Karpas-422 (cell line): ENCODE measurements at places on chromosomes 3 and 15.

GRCh38 chr3:143124601-143125520 lies 5.3 kb downstream of the CHST2 start:
- no peak for DNase-seq

GRCh38 chr3:109685084-109686079 lies 348.0 kb upstream of the DPPA4 start:
- no peak for DNase-seq

GRCh38 chr3:132401255-132401654 lies 16.0 kb upstream of the DNAJC13 start:
- no peak for DNase-seq

DNA sequence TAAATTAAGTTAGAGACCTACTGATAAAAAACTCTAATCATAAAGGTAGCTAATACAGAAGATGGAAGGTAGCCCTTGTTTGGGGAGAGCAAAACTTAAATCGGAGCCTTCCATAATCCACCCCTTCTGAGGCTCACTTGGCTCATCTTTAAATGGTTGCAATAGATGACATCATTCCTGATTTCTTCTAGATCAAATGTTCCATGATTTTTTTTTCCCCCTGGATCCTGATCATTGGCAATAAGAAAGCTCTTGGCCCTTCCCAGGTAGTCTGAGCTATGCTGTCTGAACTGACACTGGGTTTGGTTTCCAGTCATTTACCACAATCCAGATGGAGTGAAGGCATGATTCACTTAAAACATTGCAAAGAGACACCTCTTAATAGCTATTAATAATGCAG lies 92.5 kb downstream of the PIK3R4 start:
- DNase-seq, result peak; percentile 9

GRCh38 chr3:176293276-176293675 lies 904.0 kb downstream of the TBL1XR1 start:
- DNase-seq, result no peak

GRCh38 chr15:26628879-26629529 lies 143.9 kb downstream of the GABRB3 start:
- no peak for DNase-seq

- no peak for DNase-seq
These were observed 47.3 kb downstream of the CRABP1 start for GRCh38 chr15:78387246-78388037.

DNA sequence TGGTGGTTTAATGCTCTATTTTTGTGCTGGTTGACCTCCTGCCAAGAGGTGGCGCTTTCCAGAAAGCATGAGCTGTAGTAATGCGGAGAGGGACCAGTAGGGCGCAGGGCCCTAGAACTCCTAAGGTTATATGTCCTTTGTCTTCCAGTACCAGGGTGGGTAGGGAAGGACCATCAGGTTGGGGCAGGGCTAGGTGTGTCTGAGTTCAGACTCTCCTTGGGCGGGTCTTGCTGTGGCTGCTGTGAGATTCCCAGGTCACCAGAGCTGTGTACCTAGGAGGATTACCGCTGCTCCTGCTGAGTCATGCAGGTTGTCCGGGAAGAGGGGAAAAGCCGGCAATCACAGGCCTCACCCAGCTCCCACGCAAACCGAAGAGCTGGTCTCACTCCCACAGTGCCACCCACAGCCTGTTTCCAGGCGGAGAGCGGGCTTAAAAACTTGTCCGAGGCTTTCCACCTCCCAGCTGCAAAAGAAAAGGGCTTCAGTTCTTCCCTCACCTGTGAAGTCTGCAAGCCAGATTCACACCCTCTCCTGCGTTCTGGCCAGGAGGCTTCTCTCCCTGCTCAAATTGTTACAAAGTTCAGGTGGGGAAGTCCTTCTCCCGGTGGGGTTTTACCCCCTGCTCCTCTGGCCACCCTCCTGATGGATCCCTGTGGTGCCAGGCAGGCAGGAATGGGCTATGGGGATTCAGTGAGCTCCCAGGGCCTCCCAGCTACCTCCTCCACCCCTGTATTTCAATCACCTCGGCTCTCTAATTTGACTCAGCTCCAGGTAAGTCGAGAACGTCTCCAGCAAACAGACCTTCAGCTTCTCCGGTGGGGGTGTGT lies 37.7 kb upstream of the BCHE start:
- no peak for DNase-seq

DNA sequence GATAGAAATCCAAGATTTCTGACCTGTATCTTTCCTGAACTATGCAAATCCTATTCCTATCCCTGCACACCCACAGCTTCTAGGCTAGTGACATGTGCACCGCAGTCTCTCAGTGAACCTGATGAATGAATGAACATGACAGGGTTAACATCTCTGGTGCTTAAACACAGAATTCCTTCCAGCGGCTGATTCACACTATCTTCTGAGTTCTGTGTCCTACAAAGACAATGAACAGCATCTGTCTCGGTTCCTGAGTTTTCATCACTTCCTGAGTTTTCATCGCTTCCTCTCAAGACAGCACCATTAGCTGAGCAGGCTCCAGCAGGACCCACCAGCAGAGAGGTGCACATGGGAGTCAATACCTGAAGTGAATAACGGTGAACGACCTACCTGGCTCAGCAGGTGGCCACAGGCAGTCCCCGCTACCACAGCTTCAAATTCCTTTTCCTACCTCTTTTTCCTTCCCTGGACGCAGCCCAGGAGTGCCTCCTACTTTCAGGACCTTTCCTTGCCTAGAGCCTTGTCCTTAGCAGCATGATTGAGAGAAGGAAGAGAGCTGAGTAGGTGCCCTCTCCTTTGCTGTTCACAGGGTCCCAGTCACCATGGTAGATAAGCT lies 113.5 kb downstream of the IGF2BP2 start:
- DNase-seq, result no peak

- no peak for DNase-seq
These were observed 41.5 kb downstream of the CSNK1G1 start for GRCh38 chr15:64314456-64314855.

DNA sequence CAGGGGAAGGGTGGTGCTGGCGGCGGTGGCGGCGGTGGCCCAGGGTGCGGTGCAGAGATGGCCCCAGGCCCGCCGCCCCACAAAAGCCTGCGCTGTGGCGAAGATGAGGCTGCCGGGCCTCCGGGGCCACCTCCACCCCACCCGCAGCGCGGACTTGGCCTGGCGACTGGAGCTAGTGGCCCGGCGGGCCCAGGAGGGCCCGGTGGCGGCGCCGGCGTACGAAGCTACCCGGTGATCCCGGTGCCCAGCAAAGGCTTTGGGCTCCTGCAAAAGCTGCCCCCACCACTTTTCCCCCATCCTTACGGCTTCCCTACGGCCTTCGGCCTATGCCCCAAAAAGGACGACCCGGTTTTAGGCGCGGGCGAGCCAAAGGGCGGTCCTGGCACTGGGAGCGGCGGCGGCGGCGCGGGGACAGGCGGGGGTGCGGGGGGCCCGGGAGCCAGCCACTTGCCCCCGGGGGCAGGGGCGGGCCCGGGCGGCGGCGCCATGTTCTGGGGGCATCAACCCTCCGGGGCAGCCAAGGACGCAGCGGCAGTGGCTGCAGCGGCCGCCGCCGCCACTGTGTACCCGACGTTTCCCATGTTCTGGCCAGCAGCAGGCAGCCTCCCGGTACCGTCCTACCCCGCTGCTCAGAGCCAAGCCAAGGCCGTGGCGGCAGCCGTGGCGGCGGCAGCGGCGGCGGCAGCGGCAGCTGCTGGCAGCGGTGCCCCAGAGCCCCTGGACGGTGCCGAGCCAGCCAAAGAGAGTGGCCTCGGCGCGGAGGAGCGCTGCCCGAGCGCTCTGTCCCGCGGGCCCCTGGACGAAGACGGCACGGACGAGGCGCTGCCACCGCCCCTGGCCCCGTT lies 1.6 kb downstream of the SKOR1 start:
- no peak for DNase-seq

GRCh38 chr3:78887547-78888011 lies 880.2 kb downstream of the ROBO1 start:
- no peak for DNase-seq

GRCh38 chr3:52512105-52512504 lies 17.0 kb downstream of the STAB1 start:
- DNase-seq, result no peak

DNA sequence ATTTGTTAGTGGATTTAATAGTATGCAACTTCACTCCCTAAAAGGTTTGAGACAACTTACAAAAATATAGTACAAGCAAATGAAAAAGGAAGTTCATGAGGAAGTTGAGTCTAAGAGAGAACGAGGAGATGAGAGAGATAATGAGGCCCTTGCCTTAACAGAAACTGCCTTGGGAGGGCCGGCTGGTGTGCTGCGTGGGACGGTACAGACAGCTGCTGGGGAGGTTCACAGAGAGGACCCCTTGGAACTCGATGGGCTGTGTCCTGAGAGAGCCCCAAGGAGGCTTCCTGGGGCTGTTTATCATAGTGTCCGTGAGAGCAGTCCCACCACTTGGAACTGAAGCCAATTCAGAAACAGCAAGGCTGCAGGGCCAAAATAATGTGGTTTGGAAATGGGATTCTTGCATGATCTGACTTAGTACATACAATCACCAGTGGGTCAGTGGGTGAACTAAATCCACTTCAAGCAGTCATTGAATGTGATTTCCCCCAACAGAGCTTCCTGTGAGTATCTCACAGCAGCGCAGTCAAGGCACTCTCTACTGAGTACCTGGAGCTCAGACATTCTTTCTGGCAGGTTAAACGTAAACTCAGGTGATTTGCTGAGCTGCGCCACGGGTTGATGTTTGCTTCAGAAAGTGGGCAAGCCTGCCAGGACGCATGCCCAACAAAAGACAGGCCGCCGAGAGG lies 90.8 kb downstream of the CRTC3 start:
- DNase-seq, result peak; percentile 60

- no peak for DNase-seq
These were observed 457.6 kb downstream of the PDCD6IP start for GRCh38 chr3:34256021-34256420.
